ENCODE measurements at places on chromosomes 1 and 21.
A peak's percentile ranks its signal among the peaks of the same experiment; 100 is the strongest.

GRCh38 chr1:34785875-34786470, 5.0 kb downstream of the GJB3 start:
- no peak for DNase-seq

GRCh38 chr1:92804721-92805201, 19.9 kb upstream of the EVI5 start:
- peak; percentile 62 for DNase-seq

DNA sequence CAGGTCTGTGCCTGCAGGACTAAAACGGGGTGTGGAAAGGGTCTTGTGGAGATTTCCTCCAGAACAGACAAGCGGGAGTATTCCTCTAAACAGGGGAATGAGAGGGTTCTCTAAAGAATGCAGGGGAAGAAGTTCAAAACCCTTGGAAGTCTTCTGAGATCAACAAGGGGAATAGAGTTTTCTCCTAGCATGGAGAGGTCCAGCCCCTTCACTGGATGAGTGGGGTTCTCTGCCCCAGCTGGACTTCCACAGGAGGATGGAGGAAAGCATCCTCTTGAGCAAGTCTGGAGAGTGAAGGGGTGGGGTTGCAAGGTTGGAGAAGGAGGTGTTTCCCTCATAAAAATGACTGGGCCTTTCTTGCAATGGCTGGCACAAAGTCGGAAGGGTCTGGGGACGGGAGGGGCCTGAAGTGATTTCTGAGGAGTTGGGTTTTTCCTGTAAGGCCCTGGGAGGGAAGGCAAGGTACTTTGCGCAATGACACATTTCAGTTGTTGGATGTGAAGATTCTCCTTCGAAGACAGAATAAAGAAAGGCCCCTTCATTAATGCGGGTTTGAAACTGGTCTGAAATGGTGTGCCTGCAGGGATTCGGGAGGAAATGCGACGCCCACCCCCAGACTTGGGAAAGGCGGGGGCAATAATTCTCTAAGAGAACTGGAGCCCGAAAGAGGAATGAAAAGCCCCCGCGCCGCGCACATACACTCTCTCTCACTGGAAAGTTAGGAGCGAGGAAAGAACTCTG, 884 bp downstream of the SPATA6 start:
- DNase-seq, result no peak

GRCh38 chr1:102071451-102071850, 74.7 kb upstream of the OLFM3 start:
- DNase-seq, result no peak

- DNase-seq, result no peak
Observed at GRCh38 chr21:20169812-20170576, 828.2 kb upstream of the NCAM2 start.

DNA sequence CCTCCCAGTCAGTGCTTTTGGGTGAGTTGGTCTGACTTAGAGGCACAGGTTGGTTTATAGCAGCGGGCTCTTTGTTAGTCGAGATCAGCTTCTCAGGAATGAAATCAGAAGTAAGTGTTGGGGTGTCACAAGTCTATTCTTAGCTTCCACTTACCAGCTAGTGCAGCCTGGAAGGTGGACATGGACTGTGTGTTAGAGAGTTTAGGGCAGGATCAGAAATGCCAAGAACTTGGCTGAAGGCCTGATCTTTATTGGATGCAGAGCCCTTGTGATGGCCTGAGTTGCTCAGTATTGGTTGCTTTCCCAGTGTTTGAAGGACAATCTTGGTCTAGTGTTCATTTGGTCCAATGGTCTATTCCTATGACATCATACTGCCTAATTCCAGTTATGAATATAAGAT, 377.0 kb upstream of the USP24 start:
- DNase-seq, result no peak

DNA sequence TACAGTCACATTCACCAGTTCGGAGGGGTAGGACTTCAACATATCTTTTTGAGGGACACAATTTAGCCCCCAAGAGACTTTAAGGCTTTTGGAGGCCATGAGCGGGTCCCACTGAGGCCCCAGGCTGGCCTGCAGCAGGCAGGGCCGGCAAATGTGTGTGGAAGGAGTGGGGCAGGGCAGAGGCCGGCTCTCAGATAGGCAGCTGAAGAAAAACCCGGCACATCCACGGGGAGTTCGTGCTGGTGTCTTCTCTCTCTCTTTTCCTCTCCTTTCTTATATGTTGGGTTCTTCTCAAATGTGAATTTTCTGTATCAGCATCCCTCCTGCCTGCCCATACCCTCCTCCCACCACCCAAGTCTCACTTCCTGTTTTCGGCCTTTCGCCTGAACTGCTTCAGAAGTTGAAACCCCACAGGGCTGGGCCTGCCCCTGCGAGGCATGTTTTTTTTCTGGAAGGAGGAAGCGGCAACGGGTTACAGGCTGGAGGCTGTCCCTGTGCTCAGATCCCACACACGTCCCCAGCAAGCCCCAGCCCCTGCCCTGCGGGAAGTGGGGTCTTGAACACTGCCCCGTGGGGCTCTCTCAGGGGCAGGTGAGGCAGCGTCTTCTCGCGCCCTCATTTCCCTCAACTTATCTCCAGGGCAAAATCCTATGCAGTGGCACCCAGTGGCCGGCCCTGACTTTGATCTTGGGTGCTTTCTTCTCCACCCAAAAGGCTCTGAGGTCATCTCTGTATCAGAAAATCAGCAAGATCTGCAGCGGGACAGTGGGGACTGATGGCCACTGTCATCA, 9.7 kb upstream of the UMODL1 start:
- no peak for DNase-seq

GRCh38 chr1:99850459-99851291, 514 bp downstream of the AGL start:
- no peak for DNase-seq

GRCh38 chr1:88058205-88058604, 625.9 kb upstream of the PKN2 start:
- no peak for DNase-seq

DNA sequence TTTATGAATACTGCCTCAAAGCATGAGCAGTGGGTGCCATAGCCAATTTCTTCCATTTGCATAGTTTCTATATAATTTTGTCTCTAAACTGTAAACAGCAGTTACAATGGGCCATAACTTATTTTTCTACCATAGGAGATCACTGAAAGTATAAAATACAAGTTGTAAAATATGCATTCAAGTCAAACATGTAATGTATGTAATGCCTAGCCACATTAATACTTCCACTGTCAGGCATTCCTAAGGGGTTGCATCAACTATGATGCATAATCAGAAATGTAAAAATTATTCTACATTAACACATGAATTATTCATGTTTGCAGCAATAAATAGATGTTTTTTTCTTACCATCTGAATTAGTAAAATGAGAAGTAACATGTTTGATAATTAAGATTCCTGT, 560.3 kb upstream of the ZP4 start:
- no peak for DNase-seq

DNA sequence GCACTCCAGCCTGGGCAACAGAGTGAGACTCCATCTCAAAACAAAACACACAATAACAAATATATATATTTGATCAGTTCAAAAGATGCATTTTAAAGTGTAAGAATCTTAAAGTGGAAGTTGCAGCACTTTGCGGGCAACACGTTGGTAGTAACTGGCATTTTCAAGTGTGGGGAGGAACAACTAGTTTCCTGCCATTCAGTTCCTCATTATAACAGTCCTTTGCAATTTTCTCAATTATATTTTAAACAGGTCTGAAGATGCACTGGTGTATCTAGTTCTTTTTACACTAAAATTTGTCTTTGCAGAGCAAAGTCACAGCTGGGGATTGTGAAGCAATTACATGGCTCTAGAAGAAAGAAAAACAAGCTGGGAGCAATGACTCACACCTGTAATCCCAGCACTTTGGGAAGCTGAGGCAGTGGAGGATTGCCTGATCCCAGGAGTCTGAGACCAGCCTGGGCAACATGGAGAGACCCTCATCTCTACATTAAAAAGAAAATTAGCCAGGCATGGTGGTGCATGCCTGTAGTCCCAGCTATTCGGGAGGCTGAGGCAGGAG, 25.3 kb downstream of the RRAGC start:
- DNase-seq, result no peak

DNA sequence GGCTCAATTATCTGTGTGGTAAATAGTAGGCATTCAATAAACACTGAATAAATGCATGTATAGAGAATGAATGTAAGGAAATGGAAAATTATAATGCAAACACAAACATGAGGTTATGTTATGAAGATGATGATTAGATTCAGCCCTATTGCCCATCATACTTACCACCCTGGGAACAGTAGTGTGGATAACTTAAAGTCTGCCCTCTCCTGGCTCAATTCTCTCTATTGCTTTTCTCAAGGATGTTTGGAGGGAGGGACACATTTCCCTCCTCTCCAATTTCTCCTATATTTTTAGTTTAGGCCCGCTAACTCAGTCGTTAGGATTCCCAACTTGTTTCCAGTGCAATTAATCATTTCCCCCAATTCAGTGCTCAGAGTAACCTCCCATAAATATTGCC, 101.5 kb upstream of the TNR start:
- no peak for DNase-seq

DNA sequence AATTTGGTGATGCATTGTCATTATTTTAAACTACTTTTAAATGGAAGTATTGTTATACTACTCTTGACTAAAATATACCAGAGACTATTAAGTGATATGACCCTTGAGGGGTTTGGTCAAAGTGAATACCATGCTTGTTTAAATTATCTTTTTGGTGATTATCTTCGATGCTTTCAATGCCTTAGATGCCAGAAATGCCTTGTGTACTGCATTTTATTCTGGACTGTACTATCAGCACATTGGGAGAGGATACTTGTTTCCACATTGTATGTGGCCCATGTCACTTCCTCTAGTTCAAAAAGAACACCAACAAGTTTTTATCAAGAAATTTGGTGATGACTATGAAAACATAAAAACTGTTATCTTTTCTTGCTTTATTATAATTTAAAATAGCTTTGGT, 16.3 kb downstream of the MAP3K7CL start:
- no peak for DNase-seq

DNA sequence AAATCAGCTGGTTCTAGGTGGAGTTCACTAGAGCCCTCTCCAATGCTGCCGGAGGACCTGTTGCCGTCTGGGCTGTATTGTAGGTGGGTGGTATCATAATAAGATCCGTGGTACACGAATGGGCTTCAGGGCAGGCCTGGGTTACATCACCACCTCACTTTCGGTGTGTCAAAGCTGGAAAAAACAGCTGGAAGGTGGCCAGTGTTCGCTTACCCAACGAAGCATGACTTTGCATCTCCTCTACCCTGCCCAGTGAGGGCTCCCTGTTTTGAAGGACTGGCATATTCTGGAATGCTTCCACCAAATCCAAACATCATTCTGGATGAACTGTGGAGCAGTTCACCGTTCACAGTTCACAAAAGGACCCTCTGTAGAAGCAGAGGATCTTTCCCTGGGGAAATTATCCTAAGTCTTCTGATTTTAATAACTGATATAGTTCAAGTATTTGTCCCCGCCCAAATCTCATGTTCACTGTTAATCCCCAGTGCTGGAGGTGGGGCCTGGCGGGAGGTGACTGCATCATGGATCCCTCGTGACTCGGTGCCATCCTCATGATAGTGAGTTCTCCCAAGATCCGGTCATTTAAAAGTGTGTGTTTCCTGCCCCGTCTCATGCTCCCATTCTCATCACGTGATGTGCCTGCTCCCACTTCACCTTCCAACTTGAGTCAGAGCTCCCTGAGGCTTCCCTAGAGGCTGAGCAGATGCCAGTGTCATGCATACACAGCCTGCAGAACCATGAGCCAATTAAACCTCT, 429.0 kb downstream of the KIF26B start:
- DNase-seq, result no peak

DNA sequence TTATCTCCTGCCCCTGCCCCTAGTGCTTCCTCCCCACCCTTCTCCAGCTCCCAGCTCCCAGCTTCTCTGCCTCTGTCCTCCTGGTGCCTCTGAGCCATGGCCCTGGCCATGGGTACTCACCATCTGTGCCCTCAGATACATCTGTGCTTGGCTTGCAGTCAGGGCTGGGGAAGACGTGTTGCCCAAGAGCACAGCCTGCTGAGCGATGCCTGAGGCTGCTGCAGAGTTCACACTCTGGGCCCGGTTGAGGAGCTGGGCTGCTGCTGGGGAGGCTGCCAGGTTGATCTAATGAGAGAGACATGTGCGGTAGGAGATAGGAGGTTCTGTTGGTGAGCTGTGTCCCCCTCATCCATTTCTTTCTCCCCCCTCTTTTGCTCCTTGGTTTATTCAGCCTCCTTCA, 49.4 kb upstream of the A3GALT2 start:
- no peak for DNase-seq

DNA sequence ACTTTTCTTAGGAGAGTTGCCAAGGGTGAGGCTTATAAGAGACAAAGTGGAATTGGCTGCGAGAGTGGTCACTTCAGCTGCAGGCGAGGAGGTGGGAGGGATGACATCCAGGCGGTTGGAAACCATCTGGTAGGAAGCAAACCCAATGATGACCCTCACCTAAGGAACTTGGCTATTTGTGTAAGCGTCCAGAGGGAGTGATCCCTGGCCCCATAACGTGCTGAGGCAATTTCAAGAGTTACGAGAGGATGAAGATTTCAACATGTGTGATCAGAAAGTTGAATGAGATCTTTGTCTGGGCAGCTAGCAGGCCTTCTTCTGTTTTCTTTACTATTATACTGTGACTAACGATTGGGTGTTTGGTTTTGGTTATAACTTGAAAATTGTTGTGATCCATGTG, 102.7 kb upstream of the VANGL1 start:
- DNase-seq, result no peak

DNA sequence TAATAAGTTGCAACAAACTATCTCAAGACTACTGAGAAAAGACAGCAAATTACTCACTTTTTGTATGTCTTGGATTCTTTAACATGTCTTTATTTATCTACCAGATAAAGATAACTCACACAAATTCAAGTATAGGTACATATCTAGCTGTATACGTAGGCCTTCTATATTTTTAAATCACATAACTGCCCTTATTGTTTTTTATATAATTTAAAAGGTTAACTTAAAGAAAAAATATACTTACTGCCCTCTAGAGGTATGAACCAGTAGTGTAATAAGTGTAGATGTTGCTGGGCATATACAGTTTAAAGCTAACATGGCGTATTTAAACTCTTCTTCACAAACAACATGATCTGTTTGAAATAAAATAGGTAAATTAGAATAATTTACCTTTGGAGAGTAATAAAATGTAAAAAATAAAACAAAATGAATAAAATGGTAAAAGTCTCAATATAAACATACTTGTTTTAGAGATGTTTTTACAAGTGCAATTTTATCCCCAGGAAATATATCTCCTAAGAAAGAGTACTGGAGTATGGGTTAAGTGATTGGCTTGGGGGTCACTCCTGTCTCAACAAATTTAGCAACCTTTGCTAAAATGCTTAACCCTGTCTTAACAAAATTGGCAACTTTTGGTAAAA, 235.2 kb downstream of the KCNT2 start:
- no peak for DNase-seq

- no peak for DNase-seq
Observed at GRCh38 chr21:31397515-31397926, 53.5 kb upstream of the TIAM1 start.

DNA sequence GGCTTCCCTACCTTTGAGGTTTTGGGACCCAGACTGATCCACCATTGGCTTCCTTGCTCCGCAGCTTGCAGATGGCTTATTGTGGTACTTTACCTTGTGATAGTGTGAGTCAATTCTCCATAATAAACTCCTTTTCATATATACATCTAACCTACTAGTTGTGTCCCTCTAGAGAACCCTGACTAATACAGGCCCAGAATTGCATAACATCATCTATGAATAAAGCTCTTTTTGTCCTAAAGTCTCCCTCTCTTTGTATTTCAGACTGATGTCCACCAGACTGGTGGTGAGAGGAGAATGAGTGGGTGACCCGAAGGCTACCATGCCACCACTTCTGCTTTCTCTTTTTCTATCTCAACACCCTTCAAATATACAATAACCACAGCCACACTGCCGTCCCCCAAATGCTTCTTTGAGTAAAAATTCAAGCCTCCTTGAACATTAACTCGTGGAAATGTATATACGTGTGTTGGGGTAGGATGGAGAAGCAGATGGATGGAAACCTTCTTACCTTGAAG, 265.7 kb downstream of the PTBP2 start:
- no peak for DNase-seq

All from fibroblast of skin of left biceps (primary cell).